ENCODE measurements at places on chromosomes 12 and 14. TPM values are rescaled to one million over a fixed set of nuclear protein-coding genes. Genes with fewer than 3 reads are reported as not detected.

The ATG14 gene
- 15.7 TPM for total RNA-seq

The KRT85 gene
- not detected for total RNA-seq

The BDKRB1 gene
- not detected for total RNA-seq

- no peak for DNase-seq
Measured at GRCh38 chr12:28189784-28190320, 404 bp upstream of the CCDC91 start.

DNA sequence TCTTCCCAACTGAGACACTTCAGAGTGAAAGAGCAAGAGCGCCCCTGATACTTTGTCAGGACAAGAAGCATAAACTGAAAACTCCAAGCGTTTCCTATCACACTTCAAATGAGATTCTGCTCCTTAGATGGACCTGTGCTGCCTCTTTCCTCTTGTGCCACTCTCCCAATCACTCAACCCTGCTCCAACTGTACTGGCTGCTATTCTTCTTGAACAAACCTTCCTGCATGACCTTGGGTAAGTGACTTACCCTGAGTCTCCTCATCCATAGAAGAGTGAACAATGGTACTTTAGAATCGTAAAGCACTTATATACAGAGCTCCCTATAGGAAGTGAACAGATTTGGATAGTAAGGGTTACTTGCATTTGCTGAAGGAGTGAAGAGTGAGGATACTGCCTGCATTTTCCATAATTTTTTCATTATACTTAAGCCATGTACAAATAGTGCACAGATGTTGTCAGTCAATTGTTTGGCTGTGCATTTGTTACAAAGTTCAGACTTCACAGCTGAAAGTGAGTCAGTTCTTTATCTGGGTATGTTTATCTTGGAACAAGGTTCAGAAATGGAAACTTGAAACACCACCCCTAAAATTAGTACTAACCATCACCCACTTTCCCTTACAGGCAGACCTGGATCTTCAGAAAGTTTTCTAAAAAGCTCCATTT, 10.8 kb downstream of the MTERF2 start:
- peak; percentile 78 for DNase-seq

DNA sequence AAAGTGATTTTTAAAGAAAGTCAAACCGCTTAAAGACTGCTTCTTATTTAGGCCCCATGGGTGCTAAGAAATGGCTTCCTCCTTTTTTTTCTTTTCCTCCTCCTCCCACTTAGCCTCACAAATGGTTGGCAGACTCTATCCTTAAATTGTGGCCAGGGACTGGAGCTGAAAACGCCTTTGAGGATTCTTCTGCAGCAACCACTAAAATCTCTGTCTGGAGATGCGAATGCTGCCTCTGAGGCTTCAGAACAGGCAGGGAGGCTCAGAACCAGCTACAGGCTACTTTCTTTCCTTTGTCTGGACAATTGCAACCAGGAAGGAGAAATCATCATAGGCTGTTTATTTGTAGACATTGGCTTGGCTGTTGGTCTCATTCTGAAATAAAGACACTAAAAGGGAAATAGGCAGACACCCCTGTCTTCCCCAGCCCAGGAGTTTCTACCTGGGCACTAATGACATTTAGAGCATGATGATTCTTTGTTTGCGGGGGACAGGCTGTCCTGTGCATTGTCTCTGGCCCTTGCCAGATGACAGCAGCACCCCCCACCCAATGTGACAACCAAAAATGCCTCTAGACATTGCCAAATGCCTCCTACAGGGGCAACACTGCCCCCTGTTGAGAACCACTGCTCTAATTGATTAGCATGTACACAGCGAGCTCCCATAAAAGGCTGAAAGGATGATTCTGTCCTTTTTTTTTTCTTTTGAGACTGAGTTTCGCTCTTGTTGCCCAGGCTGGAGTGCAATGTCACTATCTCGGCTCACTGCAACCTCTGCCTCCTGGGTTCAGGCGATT, 50.3 kb downstream of the MAP1LC3B2 start:
- DNase-seq: peak; percentile 39

GRCh38 chr12:13595536-13596443, 385.6 kb downstream of the GRIN2B start:
- no peak for DNase-seq

All from dermis blood vessel endothelial cell (primary cell).